Germinal center (tissue), 1 donor: ENCODE measurements at places on chromosomes 7 and 10.

DNA sequence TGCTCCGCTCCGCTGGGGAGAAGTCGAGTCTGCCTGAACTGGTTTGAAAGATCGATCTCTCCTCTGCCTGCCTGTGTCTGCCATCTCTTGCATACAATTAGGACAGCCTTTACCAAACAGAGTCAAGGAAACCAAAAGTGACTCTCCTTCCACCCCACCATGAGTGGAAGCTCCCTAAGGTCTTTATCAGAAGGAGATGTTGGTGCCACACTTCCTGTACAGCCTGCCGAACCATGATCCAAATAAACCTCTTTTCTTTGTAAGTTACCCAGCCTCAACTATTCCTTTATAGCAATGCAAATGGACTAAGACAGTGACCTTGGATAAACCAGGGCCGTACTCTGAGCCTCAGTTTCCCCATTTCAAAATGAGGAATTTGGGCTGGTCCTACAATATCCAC lies 106.3 kb upstream of the GDF10 start:
- DNase-seq, result no peak

DNA sequence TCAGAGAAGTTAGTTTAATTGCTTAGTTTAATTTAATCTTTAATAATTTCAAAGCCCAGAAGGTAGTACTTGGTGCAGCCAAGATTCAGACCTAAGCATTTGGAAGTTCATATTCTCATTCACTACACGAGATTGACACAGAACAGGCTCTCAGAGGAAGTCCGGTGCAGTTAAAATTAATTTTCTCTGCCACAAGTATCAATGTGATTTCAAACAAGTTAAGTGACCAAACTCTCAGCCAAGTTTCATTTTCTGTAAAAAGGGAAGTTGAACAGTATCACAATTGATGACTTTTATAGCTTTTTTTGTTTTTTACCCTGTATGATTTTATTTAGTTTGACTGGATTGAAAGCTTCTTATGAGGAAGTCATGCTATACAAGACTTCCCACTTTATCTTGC lies 1494.9 kb upstream of the LRRTM3 start:
- DNase-seq, result no peak

GRCh38 chr10:75461672-75462649 lies 30.5 kb downstream of the LRMDA start:
- DNase-seq, result no peak

DNA sequence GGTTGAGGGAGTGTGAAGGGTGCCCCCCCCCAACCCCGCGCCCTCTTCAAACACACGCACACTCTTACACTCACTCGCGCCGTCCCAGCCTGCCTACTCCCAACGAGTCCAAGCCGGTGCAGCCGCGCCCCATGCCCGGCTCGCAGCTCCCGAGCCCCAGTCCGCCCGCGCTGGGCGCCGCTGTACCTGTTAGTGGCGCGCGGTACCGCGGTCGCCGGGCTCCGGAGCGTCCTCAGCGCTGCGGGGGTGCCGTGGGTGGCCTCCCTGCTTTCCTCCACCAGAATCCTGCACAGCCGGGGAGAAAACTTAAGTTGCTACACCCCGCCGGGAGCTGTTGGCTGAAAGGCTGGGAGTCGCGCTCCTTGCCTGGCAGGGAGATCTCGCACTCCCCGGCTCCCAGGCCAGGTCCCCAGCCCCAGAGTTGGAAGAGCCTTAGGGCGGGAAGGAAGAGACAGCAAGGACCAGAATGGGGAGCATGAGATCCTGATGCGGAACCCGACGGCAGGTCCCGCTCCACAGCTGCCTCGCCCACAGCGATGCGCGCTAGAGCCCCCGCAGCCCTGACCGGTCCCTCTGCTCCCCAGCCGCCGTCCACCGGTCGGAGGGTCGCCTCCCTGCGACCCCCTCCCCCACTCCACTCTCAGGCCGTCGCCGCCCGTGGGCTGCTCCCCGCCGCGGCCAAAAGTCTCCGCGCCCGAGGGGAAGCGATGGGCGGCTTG lies 863 bp downstream of the ST8SIA6 start:
- no peak for DNase-seq
